ENCODE measurements at places on chromosomes 7 and 10.

- no peak for DNase-seq
Observed at GRCh38 chr10:8927705-8928104, 873.2 kb downstream of the GATA3 start.

DNA sequence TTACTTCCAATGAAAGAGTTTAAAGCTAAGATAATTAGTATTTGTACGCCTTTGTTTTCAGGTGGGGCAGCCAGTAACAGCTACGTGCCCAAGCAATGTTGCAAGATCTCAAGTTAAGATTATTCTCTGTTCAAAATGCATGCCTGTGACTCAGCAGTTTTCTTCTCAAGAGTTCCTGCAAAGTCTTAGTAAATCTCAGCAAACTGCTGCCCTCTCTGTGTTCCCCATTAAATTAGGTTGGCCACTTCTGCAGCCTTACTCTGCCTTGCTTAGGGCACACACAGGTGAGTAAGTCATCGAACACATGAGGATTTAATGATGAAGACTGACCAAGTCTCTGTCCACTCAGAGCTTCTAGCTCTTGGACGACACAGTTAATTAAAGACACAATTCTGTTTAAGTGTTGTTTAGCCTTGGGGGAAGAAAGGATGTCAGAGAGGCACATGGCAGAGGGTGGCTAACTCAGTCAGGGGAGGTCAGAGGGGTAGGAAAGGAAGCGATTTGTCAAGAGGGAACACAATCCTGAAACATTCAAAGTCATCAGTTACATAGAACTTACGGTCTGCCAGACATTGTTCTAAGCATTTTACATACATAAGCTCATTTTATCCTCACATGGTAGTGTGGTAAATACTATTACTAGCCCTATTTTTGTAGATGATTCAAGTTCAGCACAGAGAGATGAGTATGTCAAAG is 20.2 kb upstream of the SLC35G1 start:
- no peak for DNase-seq

GRCh38 chr10:90872648-90873020 is 860 bp downstream of the RPP30 start:
- DNase-seq: no peak

DNA sequence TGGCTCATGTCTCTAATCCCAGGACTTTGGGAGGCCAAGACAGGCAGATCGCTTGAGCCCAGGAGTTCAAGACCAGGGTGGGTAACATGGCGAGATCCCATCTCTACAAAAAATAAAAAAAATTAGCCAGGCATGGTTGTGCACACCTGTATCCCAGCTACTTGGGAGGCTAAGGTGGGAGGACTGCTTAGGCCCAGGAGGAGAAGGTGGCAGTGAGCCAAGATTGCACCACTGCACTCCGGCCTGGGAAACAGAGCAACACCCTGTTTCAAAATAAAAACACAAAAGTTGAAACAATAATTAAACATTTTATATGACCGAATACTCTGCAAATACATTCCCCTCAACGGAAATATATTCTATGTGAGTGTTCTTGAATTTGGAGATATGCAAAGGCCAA is 40.3 kb downstream of the JMJD1C start:
- no peak for DNase-seq

GRCh38 chr7:30996256-30996655 is 32.5 kb downstream of the GHRHR start:
- DNase-seq: no peak

- peak; percentile 28 for DNase-seq
Observed at GRCh38 chr7:87886875-87887274, 10.6 kb downstream of the DBF4 start.

DNA sequence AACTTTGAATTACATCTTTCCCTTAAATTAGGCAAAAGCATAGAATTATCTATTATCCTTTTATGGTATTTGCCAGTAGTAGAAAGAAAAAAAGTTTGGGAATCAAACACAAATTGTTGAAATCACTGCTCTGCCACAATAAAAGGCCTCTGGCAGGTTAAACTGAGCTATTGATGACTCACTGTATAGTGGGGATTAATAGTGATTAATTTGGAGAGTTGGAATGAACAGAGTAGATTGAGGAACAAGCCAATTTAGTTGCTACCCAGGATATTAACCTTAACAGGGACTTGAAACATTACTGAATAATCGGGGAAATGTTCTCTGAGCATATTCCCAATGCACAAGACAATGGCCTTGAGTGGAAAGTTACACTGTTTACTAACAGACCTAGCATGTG is 33.1 kb downstream of the MASTL start:
- no peak for DNase-seq

GRCh38 chr10:11563936-11564335 is 47.5 kb downstream of the USP6NL start:
- no peak for DNase-seq

DNA sequence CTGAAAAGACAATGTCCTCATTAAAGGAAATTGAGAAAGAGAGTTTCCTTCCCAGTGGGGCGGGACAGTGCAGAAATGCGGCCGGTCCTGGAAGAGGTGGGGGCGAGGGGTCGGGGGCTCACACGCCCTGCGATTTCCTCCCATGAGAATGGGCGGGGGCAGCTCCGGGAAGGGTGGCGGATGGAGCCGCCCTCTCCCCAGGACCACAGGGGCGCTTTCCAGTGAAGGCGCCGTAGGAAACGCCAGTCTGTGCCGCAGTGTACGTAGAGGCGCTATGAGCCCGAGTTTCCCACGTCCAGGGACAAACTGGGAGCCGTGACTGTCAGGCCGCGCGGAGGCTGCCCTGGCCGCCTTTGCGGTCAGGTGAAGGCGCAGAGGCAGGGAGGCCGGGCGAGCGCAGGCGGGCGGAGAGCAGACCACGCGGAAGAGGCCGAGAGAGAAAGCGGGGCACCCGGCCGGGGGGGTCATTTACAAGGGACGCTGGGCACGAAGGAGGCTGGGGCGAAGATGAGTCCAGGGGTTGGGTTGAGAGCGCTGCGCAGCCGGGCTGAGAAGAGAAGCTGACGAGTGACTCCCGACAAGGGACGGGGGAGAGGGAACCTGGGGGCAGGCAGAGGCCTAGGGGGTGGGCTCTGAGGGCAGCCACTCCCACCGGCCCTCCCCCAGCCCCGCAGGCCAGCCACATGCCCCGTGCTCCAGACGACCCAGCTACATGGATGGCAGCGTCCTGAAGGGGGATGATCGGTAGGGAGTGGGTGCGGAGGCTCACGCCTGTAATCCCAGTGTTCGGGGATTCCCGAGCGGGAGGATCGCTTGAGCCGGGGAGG is 45.0 kb downstream of the ALOX5 start:
- DNase-seq: no peak

GRCh38 chr10:99977916-99978315 is 31.8 kb downstream of the DNMBP start:
- no peak for DNase-seq

GRCh38 chr10:109183366-109183765 is 739.9 kb downstream of the XPNPEP1 start:
- DNase-seq: no peak

DNA sequence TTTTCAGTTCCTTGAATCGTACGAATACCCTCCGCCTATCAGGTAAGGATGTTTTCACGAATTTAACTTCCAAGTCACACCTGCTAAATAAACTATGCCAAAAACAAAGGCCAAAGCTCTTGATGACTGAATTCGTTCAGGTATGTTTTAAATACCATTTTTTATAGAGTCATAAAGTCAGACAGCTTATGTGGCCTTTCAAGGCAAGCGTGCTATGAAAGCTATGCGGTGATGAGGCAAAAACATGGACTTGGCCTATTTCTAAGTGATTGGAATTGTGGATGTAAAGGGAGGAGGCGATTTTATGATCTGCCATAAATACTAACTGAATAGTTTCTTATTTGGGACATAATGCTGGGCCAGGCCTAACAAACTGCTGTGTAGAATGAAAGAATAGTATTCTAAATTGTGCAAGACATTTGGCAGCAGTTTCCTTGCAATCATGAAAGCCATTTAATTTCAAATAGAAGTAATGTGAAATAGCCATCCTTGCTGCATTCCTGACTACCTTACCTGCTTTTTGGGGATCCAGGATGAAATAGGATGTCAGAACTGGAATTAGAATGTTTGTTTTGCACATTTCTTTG is 14.0 kb downstream of the SLC39A12 start:
- no peak for DNase-seq

All from fibroblast of skin of left quadriceps (primary cell).